ENCODE measurements at places on chromosomes 11 and 22.

- no peak for DNase-seq
Observed at GRCh38 chr11:93589347-93589746, 46.2 kb upstream of the SMCO4 start.

DNA sequence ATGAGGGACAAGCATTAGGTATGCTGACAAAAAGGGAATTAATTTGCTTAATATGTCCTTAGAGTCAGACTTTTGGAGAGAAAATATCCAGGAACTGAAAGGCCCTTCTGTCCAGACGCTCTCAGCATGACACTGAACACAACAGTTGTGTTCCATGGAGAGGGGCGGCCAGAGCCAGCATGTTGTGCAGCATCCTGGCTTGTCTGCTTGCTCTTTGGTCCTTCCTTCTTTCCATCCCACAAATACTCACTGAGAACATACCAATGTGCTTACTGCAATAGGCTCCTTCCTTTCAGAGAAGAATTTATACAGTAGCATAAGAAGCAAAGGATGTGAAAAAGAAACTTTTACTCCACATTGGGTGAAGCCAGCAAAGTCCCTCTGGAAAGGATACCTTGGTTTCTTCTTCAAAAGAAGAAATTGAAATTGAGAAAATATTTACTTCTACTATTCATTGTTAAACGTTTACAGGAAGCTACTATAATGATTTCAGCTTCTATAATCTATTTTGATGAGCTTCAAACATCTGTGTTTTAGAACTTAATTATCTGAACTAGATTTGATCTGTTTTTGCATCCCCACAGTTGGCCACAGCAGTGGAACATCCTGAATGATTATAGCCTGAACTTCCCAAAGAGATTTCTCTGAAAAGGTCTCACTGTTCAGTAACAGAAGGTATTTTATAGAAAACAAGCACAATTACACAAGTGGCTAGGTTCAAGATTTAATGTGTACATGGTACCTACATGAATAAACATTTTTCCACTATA is 304.1 kb upstream of the PITPNB start:
- DNase-seq: no peak

DNA sequence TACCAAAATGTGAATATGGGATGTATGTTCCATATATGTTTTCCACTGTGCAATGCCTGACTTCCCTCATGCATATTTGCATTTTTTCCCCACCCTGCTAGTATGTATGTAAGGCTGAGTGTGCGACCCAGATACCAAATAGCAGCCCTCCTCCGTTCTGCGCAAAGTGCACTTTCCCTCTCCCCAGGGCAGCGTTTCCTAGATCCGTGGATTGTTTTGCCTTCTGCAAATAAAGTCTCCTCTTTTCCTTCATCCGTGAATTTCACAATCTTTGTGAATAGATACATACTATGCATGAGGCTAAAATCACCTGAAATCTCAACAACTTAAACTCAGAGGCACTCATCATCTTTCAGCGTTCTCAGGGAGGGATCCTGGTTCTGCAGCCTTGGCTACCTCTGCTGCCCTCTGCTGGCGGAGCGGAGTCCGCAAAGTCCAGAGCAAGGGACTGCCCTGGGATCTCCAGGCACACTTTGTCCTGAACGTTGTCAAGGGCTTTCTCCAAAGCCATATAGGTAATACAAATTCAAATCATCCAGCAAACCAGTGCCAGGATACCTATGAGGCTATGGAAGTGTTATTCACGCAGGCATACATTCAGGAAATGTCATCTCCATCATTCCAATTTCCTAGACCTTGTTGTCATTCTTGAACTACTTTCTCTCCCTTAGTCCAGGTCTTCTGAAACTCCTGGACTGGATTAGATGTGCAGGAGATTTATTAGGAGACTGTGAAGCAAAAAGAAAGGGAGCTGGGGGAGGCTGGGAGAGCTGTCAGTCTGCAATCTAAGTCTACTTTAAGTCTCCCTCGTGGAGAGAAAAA is 53.1 kb downstream of the CNTF start:
- DNase-seq: peak; percentile 30

- no peak for DNase-seq
Observed at GRCh38 chr11:74926304-74927030, 22.4 kb downstream of the XRRA1 start.

DNA sequence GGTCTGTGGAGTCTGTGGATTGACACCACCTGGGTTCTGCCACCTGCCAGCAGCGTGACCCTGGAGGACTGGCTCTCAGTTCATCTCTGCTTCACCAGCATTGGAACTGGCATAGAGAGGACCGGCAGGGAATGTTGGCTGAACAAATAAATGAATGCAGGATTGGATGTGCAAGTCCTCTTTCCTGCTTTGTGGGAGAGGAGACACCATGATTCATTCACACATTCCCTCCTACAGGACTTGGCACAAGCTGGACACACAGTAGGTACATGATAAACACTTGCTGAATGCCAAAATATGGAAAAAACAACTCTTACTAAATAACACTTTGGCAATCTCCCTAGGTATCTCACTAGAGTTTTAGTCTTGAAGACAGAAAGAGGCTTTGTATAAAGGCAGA is 116.6 kb upstream of the NARS2 start:
- no peak for DNase-seq

GRCh38 chr11:1628506-1629325 is 859 bp upstream of the KRTAP5-5 start:
- no peak for DNase-seq

DNA sequence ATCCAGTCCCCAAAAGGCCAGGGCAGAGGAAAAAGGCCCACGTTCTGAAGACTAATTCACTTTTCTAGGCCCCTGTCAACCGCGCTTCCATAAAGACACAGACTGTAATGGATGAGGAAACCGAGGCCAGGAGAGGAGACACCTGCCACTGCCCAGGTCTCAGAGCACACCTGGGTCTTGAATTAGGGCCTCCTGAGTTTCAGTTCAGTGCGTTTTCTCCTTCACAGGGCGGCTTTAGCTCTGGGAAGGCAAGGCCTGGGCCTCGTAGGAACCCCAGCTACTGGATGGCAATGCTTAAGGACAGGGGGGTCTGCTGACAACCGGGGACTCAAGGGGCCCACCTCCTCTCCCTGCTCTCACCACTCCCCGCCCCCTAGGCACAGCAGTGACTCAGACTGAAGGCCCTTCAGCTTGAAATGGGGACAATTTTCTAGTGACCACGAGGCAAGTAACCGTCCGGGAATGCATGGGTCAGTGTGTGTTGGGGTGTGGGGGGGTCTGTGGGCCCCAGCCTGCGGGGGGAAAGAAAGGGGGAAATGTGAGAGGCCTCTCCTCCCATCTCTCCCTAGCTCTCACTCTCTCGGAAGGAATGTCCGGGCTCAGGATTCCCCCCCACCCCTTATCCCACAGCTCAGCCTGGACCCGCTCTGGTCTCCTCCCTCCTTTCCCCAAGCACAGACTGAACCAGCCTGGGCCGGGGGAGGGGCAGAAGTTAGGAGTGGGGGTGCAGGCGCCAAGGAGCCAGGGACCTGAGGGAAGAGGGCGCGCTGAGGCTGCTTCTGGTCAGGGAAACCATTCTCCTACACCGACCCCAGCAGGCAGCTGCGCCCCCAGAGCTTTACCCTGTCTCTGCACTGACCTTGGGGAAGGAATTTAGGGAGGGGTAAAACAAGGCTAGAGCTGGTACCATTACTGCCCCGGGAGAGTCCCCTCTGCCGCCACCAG is 17.2 kb downstream of the CREB3L1 start:
- peak; percentile 59 for DNase-seq

DNA sequence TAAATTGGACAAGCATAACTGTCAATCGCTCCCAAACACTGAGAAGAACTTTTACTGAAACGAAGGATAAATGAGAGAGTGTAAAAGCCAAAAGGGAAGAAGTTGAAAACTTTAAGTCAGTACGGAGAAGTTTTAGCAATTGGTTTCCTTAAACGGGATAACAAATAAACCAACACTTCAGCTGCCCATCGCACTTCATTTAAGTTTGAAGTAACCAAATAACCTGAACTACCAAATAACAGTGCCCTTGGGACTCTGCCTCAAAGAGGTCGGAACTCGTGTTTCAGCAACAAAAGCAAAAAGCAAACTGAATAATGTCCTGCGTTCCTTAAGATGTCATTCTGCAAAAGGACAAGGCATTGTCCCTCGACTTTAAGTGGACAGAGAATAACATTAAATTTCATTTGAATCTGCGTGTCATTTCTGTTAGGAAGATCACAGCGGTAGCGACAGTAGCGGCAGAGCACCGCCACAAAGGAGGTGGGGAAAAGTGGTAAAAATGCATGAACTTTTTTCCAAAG is 127.0 kb upstream of the C11orf58 start:
- no peak for DNase-seq

- DNase-seq: no peak
Observed at GRCh38 chr11:132638423-132638822, 893.9 kb downstream of the OPCML start.

GRCh38 chr22:32469799-32470212 is 4.8 kb upstream of the FBXO7 start:
- DNase-seq: peak; percentile 38

DNA sequence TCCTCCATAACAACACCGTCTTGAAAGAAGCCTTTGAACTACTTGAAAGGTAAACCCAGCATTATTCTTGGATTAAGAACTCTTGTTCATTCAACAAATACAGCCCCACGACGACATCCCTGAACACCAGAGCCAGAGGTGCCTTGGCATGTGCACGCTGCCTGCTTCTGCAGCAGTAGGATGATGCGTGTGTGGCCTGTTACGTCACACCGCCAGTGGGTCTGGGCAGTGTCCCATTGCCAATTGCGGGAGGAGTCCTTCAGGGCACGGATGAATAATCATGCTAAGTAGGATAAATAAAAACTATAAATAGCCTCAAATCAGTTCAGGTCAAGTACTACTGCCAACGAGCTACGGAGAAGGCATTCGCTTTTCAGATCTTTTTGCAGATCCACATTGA is 380.5 kb downstream of the SHANK2 start:
- no peak for DNase-seq
